ENCODE measurements at places on chromosomes 11 and 22.

GRCh38 chr11:11982975-11983374 lies 25.5 kb downstream of the DKK3 start:
- DNase-seq: no peak

DNA sequence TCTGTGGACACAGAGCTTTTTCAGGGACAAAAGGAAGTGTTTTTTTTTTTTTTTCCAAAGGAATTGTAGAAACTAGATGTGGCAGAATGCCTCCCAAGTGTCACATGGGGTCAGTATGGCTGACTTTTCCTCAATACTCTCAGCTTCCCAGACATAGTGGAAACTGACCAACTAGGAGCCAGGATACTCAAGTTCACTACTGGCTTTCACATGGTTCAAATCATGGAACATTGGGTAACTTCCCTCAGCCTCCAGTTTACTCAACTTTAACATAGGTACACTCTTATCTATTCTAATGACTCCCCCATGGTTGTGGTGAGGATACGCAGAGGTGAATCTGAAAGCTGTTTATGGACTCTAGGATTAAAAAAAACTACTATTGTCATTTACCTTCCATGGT lies 1.4 kb downstream of the SLC5A1 start:
- no peak for DNase-seq

DNA sequence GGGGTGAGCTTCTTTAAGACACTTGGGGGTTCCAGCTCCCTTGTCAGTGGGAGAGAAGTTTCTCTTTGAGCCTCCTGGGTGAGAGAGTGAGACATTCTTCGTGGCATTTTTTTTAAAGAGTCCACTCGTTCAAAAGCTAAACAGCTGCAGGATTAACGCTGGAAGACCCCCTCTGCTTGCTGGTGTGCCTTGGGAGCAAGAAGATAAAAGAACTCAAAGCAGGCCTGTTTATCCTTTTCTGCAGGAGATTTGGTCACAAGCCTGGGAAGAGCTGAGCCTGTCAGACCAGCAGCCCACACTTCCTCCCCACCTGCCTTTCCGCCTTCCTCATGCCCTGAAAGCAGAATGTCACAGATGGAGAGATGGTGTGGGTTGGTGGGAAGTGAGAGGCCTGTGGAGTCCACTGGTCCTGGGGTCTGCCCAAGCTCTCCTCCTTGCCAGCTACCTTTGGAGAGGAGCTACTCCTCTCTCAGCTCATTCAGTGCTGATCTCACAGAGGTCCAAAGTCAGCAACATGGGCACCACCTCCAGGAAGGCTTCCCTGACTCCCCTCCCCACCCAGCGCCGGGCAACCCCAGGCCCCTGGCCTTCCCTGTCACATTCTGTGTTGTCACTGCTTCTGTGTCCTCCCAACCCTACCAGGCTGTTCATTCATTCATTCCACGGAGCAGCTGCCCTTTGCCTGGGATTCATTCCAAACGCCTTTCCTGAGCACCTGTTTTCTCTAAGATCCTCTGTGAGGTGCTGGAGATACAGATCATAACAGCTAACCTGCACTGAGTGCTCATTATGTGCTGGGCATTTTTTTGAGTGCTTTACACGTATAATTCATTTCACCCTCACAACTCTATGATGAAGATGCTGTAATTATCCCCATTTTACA lies 6.7 kb downstream of the GDPD5 start:
- DNase-seq: no peak

DNA sequence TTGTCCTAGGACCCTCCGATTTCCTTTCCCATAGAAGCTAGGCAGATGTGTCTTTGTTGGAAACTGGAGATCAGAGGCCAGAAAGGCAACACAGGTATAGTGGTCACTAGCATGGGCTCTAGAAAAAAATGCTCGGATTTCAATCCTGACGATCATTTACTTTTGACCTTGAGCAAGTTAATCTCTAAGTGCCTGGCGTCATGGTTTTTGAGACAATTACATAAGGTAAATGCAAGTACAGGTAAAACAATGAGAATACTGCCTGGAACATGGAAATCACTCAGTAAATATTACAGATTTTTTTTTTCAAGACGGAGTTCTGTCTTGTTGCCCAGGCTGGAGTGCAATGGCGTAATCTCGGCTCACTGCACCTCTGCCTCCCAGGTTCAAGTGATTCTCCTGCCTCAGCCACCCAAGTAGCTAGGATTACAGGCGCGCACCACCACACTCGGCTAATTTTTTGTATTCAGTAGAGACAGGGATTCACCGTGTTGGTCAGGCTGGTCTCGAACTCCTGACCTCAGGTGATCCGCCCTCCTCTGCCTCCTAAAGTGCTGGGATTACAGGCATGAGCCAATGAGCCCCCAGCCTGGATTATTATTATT lies 1.1 kb upstream of the DENND5A start:
- DNase-seq: no peak

DNA sequence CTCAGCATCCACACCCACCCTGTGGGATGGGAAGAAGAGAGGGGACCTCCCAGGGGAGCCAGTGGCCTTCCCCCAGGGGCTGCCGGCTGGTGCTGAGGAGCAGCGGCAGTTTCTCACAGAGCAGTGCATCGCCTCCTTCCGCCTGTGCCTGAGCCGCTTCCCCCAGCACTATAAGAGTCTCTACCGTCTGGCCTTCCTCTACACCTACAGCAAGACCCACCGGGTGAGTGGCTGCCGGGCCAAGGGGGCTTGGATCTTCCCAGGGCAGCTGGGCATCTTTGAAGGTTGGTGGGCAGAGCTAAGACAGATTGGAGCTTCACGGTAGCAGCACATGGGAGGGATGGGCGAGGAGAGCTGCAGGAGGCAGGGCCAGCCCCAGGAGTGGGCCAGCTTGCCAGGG lies 61.8 kb upstream of the SUSD2 start:
- DNase-seq: peak; percentile 29

- DNase-seq: no peak
These were observed 636.0 kb upstream of the ANO5 start for GRCh38 chr11:21556926-21557325.

- DNase-seq: no peak
These were observed 13.3 kb downstream of the ASCL2 start for GRCh38 chr11:2256951-2257700.

GRCh38 chr11:373716-374551 lies 4.6 kb downstream of the B4GALNT4 start:
- DNase-seq: no peak

DNA sequence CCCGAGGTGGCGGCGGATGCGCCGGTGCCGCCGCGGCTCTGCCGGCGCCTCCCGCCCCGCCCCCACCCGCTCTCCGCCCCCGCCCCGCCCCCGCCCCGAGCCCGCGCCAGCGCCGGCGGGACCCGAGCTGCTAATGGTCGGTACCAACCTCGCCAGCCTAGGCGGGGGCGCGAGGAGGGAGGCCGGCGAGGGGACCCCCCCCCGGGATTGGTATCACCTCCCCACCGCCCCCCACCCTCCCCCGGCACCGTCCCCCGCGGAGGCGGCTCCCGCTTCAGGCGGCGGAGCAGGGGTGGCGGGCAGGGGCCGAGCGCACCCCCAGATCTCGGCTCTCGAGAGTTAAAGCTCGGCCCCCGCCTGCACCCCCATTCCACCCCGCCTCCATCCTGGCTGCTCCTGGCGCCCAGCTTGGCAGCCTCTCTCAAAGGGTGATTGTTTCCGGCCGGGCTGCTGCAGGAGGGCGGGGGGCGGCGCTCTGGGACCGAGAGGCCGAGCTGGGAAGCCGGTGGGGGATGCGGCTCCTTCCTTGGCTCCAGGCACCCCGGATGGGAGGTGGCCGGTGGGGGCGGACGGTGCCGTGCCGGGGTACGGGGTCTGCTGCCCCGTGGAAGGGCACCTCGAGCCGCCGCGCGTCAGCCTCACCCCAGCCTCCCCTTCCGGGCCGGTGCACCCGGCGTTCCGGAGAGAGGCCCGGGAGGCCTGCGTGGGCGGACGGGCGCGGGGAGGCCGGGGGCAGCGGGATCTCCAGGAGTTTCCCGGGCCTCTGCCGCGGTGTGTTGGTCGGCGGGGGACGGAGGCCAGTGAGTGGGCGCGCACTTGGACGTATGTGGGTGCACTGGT lies at the start of gene B3GAT1:
TSS of gene B3GAT1 (minus strand) at position 40 of the 840 bp plus-strand sequence. CDS start 24,583 bp downstream, outside the sequence.
- peak; percentile 38 for DNase-seq

DNA sequence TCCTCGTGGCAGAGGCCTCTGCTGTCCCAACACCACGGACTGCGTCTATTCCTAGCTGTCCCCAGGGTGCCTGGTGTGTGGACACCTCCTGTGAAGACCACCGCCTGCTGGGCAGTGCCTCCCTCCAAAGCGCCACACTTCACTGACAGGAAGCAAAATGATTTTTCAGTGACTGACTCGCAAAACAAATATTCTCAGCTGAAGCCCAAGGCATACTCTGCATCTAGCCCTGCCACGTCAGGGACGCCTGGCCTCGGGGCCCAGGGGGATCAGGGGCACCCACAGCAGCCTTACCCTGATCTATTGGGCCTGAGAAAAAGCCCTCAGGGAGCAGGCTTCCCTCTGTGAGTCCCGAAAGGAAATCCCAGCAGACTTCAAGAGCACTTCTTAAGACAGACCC lies 2.2 kb downstream of the BRD1 start:
- no peak for DNase-seq

All from left ventricle myocardium superior (tissue), 1 donor.